ENCODE measurements at places on chromosomes 16 and 17.

- DNase-seq, result no peak
Measured at GRCh38 chr16:49490321-49490705, 116.7 kb downstream of the C16orf78 start.

DNA sequence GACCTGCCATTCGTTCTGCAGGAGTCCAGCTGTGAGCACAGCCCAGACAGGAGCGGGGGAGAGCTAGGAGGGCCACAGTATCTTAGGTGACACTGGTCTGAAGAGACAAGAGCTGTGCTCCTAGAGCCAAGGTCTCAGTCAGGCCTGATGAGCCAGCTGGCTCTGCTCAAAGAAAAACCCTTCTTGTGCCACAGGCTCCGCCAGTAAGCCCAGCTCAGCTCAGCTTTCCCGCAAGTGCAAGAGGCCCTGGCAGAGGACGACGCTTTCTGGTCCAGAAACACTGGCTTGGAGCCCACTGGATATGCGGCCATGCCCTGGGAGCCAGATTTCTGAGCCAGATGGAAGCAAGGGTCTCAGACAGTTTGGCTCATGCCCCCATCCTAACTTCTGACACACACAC, 23.9 kb downstream of the PEMT start:
- DNase-seq, result no peak

GRCh38 chr17:9484789-9485188, 90.8 kb downstream of the STX8 start:
- no peak for DNase-seq

- DNase-seq, result no peak
Measured at GRCh38 chr17:13134076-13134475, 116.2 kb upstream of the ELAC2 start.

DNA sequence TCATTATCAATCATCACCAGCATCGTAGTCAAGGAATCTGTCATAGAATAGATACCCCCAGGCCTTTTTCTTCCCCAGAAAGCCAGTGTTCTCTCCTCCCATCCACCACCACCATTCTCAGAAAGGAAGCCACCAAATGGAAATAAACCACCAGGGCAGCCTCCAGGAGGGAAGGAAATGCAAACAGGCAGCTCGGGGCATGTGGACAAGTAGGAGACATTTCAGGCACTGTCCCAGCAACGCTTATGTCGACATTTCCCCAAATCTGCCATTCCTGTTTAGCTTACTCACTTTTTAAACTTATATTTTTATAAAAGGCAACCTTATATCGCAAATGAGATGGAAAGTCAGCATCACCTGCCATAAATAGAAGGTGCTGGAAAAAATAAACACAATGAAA, 15.8 kb downstream of the EMP2 start:
- DNase-seq, result no peak

DNA sequence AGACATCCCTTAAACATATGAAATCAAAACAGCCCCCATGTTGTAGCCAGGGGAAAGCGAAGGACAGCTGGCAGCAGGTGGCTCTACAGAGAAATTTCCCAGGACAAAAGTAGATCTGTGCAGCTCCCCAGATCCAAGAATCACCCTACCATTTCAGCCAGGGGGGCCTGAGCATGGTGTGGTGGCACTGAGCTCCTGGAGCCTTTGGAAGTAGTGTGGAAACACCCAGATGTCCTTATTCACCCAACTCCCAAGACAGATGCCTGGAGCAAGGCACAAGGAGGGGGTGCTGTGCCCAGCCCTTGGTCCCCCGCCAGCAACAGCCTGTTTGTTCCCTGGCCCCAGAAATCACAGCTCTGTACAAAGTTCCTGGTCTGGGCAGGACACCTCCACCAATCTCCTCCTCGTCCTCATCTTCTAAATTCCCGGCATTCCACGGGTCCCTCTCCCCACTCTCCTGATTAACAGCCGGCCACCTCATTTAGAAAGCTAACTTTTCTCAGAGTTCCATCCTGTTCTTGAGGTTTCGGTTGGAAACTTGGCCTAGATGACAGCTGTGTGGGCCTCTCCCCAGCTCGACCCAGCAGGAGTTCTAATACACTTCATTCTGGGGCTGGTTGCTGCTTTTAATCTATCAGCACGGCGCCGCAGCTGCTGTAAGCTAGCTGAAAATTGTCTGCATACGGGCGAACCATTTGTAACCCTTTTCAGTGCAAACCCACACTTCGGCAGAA, 191.1 kb downstream of the C16orf78 start:
- DNase-seq, result no peak

DNA sequence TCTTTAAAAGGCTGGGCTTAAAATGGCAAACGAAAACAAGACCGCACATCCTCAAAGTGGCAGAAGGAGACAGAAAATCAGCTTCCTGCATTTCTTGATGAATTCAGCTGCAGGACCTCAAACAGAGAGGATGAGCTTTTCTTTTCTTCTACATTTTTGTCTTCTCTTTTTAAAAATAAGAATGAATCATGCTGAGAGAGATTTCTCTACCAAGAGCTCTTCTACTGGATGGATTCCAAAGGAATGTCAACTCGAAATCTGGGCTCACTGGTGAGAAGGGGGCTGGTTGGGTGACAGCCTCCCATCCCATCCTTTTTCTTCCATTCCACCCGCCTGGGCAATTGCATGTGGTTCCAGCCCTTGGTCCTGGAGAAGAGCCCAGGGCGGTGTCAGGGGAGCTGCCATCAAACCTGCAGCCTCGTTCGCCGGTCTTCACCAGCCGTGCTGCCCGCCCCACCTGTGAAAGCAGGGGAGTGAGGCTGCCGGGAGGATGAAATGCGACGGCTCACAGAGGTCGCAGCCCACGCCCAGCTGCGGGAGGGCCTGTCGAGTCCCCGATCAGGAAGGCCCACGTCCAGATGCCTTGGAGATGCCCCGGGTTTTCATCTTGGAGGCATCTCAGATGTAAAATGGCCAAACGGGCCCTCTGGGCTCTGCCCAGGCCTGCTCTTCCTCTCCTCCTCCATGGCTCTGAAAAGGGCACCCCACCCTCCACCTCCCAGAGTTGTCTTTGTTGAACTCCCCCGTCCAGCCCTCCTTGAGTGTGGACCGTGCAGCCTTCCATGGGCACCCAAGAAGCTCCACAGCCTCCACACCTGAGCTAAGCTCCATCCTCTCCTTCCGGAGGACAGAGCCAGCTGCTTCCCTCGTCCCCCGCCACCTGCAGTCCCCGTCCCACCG, 121.9 kb downstream of the FOXL1 start:
- DNase-seq, result no peak

GRCh38 chr17:81676906-81677305, 6.7 kb downstream of the ARL16 start:
- DNase-seq, result no peak

DNA sequence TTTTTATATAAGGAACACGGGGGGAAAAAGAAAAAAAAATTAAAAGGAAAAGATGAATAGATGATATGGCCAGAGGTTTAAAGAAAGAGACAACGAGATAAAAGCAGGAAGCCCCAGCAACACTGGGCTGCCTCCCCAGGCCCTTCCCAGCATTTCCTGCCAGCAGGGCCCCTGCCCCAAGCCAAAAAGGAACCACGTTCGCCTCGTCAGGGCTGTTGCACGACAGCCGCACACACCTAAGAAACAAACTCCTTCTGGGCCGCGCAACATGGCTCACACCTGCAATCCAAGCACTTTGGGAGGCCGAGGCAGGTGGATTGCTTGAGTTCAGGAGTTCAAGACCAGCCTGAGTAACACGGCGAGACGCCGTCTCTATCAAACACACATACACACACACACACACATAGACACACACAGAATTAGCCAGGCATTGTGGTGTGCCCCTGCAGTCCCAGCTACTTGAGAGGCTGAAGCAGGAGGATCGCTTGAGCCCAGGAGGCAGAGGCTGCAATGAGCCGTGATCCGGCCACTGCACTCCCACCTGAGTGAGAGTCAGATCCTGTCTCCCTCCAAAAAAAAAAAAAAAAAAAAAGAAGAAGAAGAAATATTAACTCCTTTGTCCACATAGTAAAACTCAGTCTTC, 83.0 kb downstream of the ANKRD11 start:
- DNase-seq, result no peak

DNA sequence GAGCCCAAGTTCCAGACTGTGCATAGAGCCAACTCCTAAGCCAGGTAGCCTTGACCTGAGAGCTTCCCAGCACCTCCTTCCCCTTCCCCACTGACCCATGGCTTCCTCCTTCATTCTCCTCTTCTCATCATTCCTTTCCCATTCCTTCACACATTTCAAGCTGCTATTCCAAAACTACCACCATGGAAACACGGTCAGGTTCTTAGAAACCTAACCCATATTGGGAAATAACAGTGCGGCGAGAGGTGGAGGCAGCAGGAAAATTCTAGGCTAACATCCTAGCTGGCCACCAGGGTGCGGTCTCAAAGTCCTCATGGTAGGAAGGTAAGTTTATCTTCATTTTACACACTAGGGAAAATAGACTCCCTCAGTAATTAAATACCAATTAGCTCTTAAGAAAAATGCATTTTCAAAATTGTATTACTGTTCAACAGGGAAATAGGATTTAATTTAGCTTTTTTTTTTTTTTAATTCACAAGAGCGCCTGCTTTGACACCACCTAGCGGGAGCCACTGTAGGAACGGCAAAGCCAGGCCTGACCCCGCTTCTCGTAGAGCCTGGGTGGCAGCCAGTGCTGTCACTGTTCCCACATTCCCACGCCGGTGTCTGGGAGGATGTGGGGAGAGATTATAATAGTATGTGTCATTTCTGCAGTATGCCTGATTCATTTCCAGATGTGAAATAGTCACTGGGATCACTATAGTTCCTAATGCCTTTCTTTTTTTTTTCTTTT, 14.0 kb upstream of the SPHK1 start:
- DNase-seq, result no peak

DNA sequence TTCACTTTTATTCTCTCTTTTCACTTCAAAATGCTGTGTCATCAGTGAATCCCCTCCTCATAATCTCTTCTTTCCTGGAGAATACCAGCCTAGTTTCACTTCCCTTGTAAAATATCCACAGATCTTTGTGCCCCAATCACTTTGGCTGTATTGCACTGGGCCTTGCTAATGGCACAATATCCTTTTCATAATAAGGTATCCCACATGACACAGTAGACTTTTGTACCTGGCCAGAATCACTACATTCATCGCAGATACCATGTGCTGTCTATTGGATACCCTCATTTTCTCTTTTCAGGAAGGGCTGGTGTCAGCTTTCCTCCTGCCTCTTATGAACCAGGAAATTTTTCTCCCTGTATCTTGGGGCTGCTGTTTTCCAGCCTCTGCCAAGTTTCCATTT, 25.7 kb upstream of the TOX3 start:
- no peak for DNase-seq

DNA sequence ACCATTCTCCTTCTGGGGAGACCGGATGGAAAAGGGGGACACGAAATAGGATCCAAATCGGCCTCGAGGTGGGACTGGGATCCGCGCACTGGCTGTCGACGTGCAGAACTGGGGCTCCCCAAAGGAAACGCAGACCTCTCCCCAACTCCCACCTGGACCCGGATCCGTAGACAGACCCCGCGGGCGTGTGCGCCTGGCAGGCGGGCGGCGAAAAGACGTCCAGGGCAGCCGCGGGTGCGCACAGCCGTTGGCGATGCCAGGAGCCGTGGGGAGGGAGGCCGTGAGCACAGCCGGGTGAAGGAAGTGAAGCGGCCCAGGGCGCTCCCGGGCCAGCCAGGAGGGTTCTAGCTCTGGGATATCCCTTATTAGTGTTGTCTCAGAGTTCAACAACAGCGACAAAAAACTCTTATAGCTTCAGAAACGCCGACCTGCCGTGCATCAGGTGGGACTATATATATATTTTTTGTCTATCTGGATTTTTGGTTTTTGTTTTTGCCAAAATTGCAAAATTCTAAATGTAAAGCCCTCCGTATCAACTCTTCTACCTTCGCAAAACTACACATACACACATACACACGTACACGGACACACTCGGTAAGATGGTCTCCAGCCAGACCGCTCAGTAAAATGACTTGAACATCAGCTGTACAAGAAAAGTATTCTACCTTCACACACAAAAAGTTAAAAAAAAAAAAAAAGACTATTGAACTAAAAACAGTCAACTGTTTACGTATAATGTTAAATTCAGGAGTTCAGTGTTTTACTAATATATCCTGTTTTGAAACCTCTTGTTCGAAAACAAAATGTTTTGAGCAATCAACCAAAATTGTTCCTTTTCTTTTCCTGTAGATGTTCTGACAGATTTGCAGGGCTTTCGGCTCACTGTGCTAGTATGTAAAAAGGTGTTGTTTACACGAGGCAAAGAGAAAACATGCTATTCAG, 5.2 kb upstream of the AATF start:
- no peak for DNase-seq

DNA sequence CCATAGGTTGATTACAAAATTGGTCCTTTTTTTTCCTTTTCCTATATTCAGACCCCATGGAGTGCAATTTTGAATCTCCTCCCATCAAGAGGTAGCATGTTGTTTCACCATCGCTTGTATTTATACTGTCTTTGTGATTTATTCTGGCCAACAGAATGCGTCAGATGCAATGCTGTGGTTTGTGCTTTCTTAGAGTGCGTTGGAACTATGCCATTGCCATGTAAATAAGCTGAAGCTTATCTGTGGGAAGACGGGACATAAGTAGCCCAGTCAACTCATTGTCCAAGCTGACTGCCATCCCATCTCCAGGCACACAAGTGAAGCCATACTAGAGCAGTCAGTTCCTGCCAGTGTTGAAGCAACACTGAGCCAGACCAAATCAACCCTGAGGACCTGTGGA, 1339.3 kb upstream of the GOT2 start:
- no peak for DNase-seq

DNA sequence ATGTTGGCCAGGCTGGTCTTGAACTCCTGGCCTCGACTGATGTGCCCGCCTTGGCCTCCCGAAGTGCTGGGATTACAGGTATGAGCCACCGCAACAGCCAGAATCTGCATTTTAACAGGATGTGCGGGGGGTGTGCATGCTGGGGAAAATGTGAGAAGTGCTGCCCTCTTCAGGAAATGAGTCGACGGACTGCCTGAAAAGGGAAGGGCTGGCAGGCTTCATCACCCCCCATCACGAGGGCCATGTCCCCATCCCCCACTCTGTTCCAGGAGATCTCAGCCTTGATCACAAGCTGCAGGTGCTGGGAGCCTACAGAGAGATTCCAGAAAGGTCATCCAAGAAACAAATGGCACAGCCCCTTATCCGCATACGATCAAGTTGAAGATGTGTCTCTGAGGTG, 195.3 kb upstream of the RPL38 start:
- no peak for DNase-seq

GRCh38 chr17:50853015-50853615, 13.0 kb downstream of the TOB1 start:
- DNase-seq, result no peak

DNA sequence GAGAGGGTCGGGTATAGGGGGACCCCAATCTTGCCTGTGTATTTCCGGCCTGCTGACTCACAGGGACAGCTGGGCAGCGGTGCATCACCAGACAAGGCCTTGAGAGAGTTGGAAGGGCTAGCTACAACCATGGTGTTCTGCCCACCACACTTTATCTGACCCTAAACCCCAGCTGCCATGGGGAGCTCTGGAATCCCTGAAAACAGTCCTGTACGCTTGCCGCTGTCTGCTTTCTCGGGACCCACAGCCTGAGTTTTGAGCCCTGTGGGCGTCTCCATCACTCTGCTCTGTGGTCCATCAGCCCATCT, 100.4 kb upstream of the GSE1 start:
- no peak for DNase-seq

- DNase-seq, result no peak
Measured at GRCh38 chr17:2394775-2395201, 6.1 kb downstream of the MNT start.

All from activated gamma-delta T cell treated with anti-CD3 and anti-CD28 coated beads, Interleukin-2, amount 50 U/mL, for 16 hours (primary cell).